ENCODE measurements at places on chromosomes 5 and 9. TPM values are rescaled to one million over a fixed set of nuclear protein-coding genes. Genes with fewer than 3 reads are reported as not detected.

DNA sequence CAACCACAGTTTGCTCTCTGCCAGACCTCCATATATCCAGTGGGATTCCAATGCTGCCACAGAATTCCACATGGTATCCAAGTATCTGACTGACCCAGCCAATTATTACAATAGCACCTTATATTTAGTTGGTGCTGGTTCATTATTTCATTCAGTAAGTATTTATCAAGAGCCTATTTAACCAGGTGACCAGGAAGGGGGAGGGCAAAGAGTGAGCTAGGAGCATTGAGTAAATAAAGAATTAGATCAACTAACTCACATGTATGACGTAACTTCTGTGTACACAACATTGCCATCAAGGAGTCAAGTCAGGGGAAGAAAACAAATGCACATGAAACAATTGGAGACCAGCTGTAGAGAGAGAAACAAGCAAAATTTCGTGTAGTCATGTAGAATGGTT, 207.1 kb upstream of the PAPPA start:
- no peaks in the 10 kb centered on the region for H3K36me3 ChIP-seq
- H3K27ac ChIP-seq: no peak overlapping the region
- no peak overlapping the region for H3K4me3 ChIP-seq
- no peaks in the 10 kb centered on the region for H3K27me3 ChIP-seq
- H3K4me1 ChIP-seq: peaks cover 3% of the 10 kb centered on the region

DNA sequence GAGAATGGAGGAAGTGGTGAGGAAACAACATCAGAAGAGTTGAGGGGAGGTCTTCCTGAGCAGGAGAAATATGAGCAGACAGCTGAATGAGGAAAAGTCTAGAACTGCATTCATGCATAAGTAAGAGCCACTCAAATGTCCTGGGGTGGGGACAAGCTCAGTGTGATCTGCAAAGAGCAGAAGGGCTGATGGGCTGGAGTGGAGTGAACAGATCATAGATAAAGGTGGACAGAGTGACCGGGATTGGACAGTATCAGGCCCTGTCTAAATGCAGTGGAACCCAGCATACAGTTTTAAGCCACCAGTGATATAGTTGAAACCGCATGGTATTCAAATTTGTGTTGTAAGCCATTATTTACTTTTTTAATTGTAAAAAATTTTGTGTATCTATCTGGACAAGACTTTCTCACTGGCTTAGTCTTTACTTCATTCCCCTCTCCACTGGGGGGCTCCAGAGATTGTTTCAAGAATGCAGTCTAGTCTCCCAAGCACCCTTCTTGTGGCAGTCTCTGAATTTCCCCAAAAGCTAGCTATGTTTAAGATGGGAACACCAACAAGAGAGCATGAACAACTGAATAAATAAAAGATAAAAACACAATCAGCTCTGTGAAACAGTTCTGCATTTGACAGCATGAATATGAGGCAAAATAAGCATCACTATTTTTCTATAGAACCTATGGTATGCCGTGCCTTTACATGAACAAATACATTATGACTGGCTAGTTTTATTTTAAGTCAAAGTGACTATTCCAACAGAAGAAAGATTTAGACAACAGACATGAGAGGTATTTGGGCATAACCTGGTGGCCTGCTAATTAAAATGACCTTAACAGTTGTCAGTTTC, 10.7 kb upstream of the STK32A start:
- H3K27me3 ChIP-seq: no peaks in the 10 kb centered on the region
- DNase-seq: no peak
- H3K4me1 ChIP-seq: no peaks in the 10 kb centered on the region
- H3K36me3 ChIP-seq: no peaks in the 10 kb centered on the region
- no peak overlapping the region for H3K27ac ChIP-seq

DNA sequence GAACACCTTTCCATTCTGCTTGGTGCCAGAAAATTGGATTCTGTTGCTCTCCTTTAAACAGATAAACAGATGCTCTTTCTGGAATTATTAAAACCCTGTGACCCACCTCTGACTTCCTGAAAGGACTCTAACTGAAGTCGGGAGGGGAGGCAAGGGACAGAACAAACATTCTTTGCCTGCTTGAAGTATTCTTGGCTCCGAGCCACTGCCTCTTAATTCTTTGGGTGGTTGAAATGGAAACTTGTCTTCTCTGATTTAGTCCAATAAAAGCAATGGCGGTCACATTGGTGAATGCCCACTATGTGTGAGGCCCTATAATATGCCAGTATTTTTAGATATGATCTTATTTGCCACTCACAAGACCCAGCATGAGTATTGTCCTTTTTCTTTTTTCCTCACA, 236.8 kb downstream of the SLIT3 start:
- H3K36me3 ChIP-seq: no peaks in the 10 kb centered on the region
- H3K4me1 ChIP-seq: no peaks in the 10 kb centered on the region
- DNase-seq: no peak
- no peak overlapping the region for H3K4me3 ChIP-seq

DNA sequence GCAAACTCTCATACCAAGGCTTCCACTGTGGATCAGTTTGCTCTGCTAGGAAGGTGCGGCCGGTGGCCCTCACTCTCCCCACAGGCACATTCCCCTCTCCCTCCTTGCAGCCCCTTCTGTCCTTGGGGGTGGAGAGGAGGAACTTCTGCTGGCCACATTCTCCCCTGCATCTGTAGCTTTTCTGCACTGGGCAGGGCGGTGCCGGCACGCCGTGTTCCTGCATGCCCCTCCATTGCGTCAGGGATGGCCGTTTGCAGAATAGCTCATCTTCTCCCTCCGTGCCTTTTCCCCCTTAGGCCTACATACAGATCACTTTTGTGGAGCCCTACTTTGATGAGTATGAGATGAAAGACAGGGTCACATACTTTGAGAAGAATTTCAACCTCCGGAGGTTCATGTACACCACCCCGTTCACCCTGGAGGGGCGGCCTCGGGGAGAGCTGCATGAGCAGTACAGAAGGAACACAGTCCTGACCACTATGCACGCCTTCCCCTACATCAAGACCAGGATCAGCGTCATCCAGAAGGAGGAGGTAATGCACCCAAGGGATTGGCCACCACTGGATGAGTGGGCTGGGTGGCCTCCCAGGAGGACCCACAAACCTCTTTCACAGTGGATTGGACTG, 231.5 kb downstream of the DOCK8 start:
- H3K4me3 ChIP-seq: no peak overlapping the region
- DNase-seq: no peak

GRCh38 chr5:15796557-15796956, 296.6 kb downstream of the FBXL7 start:
- peaks cover 9% of the 10 kb centered on the region for H3K4me1 ChIP-seq
- DNase-seq: no peak
- H3K27ac ChIP-seq: no peak overlapping the region
- no peak overlapping the region for H3K4me3 ChIP-seq
- H3K36me3 ChIP-seq: no peaks in the 10 kb centered on the region

GRCh38 chr5:54312499-54312898, 2.1 kb upstream of the ARL15 start:
- no peak for DNase-seq
- H3K27me3 ChIP-seq: no peaks in the 10 kb centered on the region
- H3K36me3 ChIP-seq: no peaks in the 10 kb centered on the region
- H3K4me3 ChIP-seq: no peak overlapping the region

- H3K27me3 ChIP-seq: no peaks in the 10 kb centered on the region
- no peaks in the 10 kb centered on the region for H3K36me3 ChIP-seq
- peak overlapping the region; percentile 55 for H3K27ac ChIP-seq
- DNase-seq: no peak
Measured at GRCh38 chr9:127334725-127335124, 62.2 kb upstream of the SLC2A8 start.

DNA sequence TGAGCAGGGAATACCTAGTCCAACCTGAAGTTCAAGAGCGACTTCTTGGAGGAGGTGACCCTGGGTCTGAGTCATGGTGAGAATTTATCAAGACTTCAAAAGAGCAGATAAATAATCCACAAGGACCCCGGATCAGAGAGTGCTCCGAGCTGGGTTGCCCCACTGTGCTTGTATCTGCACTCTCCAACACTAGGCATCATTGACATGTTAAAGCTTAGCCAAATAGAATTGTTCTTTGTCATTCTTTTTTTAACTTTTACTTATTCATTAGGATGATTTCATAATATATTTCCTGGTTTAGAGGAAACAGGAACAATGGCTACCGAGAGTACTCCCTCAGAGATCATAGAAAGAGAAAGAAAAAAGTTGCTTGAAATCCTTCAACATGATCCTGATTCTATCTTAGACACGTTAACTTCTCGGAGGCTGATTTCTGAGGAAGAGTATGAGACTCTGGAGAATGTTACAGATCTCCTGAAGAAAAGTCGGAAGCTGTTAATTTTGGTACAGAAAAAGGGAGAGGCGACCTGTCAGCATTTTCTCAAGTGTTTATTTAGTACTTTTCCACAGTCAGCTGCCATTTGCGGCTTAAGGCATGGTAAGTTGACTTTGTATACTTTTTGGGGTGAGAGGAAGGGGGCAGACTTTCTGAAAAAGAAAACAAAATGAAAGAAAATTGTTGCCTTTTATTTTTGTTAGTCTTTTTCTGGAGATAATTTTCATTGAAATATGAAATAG, at the start of gene CARD6:
CARD6 (plus strand) TSS at position 300 of the 738 bp plus-strand sequence; CDS start at position 316, 16 bp downstream.
- no peaks in the 10 kb centered on the region for H3K27me3 ChIP-seq
- peak within 1 kb of the TSS; percentile 81 for H3K27ac ChIP-seq
- no peaks in the 10 kb centered on the region for H3K4me1 ChIP-seq
- H3K36me3 ChIP-seq: no peaks in the 10 kb centered on the region

DNA sequence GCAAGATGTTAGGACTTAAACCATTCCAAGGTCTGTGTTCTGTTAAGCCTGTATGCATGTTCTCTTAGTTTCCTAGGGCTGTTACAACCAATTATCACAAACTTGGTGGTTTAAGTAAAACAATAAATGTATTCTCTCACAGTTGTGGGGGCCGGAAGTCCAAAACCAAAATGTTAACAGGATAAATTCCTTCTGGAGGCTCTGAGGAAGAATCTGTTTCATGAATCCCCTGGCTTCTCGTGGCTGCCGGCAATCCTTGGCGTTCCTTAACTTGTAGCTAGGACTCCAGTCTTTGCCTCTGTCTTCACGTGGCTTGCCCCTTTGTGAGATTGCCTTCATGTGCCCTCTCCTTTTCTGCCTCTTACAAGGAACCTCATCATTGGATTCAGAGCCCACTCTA, 30.4 kb downstream of the FEM1C start:
- H3K36me3 ChIP-seq: no peaks in the 10 kb centered on the region
- H3K27me3 ChIP-seq: no peaks in the 10 kb centered on the region
- H3K27ac ChIP-seq: no peak overlapping the region
- H3K4me3 ChIP-seq: no peak overlapping the region

GRCh38 chr5:149223081-149223848, 48.4 kb upstream of the AFAP1L1 start:
- no peaks in the 10 kb centered on the region for H3K4me1 ChIP-seq
- H3K4me3 ChIP-seq: no peak overlapping the region
- DNase-seq: no peak
- H3K27me3 ChIP-seq: no peaks in the 10 kb centered on the region

GRCh38 chr5:133509742-133510079, 102.6 kb downstream of the FSTL4 start:
- no peak for DNase-seq
- H3K4me1 ChIP-seq: no peaks in the 10 kb centered on the region
- no peaks in the 10 kb centered on the region for H3K36me3 ChIP-seq
- H3K27ac ChIP-seq: no peak overlapping the region
- H3K4me3 ChIP-seq: no peak overlapping the region

Gene TTLL11
- 10.0 TPM for total RNA-seq

Gene C1QTNF2
- total RNA-seq: under 0.01 TPM

Gene TJP2
- 85.2 TPM for total RNA-seq

Gene ZNF366
- total RNA-seq: 5.2 TPM

Gene TSSK1B
- total RNA-seq: 0.33 TPM

Gene CDH10
- not detected for total RNA-seq

Gene SPTLC1
- 99.7 TPM for total RNA-seq

Gene ZBED3
- total RNA-seq: 4.8 TPM

Gene ZNF879
- 13.8 TPM for total RNA-seq

Measured in breast epithelium (tissue), 4 donors.